ENCODE measurements at places on chromosomes 1 and 21. TPM values are rescaled to one million over a fixed set of nuclear protein-coding genes. Genes with fewer than 3 reads are reported as not detected.

RXRG gene
- not detected for total RNA-seq

C1orf87 gene
- total RNA-seq = not detected

B3GALT2 gene
- not detected for total RNA-seq

MNDA gene
- total RNA-seq = not detected

OXCT2 gene
- total RNA-seq = 0.55 TPM

CTH gene
- 1.5 TPM for total RNA-seq

ADSS2 gene
- 44.3 TPM for total RNA-seq

OR2M3 gene
- not detected for total RNA-seq

TCHHL1 gene
- total RNA-seq = not detected

SORT1 gene
- total RNA-seq = 3.7 TPM

CLDN17 gene
- total RNA-seq = not detected

CHML gene
- total RNA-seq = 8.5 TPM

PLEKHA6 gene
- total RNA-seq = 36.3 TPM

LORICRIN gene
- total RNA-seq = not detected

ANGPTL7 gene
- total RNA-seq = not detected

PAPPA2 gene
- total RNA-seq = 0.01 TPM

RGS16 gene
- 0.18 TPM for total RNA-seq

IFNLR1 gene
- 1.1 TPM for total RNA-seq
